ENCODE measurements at places on chromosomes 5 and 9. TPM values are rescaled to one million over a fixed set of nuclear protein-coding genes. Genes with fewer than 3 reads are reported as not detected.
A peak's percentile ranks its signal among the peaks of the same experiment; 100 is the strongest.

DNA sequence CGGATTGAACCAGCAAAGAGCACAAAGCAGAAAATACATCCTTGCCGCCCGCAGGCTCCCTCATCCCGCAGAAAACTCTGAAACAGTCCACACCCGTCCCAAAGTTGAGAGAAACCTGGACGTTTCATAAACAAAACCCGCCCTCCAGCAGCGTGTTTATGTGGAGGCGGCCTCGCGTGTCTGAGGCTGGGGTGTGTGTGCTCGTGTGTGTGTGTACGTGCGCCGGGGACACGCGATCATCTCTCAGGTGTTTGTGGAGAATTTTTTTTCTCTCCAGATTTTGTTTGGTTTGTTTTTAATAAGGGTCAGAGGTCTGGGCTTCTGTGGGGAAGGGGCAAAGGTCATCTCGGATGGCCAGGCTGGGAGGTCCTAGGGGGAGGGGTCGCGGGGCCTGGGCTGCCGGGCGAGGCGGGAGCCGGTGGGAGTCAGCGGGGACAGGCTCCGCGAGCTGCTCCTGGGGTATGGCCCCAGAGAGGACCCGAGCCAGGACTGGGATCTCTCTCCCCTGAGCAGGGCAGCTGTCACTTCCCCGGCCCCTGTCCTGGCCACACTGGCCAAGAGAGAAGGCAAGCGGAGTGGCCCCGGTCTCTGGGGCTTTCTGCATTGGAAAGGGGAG, 206.4 kb downstream of the C9orf50 start:
- peak; percentile 36 for DNase-seq

DNA sequence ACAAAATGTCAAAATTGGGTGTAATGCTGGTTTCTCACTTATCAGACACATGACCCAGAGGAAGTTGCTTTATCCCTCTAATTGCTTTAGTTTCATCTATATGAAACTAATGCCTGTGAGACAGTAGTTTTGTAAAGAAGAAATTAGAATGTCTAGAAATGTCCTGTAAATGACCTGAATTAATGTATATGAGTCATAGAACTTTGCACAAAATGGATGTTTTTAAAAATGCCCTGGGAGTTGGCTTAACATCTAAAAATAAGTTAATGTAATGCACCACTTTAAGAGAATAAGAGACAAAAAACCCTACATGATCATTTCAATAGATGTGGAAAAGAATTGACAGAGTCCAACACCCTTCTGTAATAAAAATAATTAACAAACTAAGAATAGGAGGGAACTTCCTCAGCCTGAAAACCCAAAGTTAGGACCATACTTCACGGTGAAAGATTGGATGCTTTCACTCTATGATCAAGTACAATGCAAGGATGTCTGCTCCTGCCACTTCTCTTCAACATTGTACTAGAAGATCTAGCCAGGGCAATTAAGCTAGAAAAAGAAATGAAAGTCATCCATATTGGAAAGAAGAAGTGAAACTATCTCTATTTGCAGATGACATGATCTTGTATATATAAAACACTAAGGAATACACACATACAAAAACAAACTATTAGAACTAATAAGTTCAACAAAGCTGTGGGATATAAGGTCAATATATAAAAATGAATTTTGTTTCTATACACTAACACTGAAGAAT, 117.9 kb downstream of the MELK start:
- no peak for DNase-seq

DNA sequence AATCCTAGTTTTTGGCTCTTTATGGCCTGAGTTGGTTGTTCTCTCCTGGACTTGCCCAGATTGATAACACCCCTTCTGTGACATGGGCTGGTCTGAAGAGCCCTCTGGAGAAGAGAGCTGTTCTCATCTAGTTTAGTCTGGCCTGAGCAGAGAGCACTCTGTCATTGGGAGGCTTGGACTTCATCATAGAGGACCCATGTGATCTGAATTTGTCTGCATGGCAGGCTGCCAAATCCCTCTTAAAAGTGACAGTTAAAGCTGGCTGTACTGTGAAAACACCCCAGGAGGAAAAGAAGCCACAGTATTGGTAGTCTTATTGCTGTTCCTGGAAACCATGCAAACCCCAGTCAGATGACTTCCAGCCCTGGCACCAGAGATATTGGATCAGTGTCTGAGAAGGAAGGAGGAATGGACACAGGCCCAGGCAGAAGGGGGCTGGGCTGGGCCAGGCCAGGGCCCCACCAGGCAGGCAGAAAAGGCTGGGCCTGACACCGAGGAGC, 3.7 kb upstream of the WDR31 start:
- peak; percentile 27 for DNase-seq

DNA sequence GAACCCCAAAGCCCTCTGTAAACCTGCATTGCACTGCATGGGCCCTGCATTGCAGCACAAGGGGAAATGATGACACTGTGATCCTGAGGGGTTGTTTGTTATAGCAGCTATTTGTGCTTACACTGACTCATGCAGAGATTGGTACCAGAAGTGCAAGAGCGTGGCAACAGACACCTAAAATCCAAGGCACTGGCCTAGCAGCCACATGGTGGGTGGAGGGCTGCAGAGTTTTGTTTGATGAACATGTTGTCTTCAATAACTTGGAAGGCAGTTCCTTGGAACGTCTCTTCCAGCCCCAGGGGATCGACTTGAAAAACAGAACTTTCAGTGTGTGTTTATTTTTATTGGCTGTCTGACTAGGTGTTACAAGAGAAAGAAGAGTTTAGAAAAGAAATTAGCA, 14.5 kb downstream of the FCN2 start:
- DNase-seq: no peak

DNA sequence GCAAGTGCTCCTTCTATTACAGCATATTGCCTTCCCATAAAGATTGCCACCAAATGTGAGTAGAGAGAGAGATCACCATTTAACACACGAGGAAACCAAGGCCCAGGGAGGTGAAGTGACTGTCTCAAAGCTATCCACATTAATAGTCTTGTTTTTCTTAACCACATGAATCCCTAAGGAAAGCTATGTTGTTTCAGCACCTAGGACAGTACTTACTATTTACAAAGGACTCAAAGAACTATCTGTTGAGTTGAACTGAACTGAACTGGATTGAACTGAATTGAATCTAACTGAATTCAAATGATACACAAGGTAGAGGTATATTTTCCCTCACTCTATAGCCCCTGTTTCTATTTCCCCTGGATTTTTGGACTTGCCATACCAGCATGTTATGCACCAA, 430.4 kb downstream of the CAAP1 start:
- DNase-seq: no peak

DNA sequence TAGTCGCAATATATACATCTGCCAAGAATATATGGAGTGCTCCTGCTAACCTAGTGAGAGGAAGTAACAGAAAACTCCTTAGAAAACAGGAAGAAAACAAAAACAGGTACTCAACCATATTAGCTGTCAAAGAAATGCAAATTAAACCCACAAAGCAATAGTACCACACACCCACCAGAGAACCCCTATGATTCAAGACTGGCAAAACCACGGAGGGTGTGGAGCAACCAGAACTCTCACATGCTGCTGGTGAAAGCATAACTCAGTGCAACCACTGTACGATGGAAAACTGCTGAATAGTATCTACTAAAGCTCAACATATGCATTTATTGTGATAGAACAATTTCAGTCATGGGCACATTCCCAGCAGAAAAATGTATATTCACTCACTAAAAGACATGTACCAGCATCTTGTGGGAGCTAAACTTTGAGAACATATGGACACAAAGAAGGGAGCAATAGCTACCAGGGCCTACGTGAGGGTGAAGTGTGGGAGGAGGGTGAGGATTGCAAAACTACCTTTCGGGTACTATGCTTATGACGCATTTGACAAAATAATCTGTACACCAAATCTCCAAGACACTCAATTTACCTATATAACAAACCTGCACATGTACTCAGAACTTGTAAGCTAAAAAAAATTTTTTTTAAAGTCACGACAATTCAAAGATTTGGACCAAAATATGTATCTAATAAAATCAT, 34.0 kb downstream of the PTPN3 start:
- DNase-seq: no peak

DNA sequence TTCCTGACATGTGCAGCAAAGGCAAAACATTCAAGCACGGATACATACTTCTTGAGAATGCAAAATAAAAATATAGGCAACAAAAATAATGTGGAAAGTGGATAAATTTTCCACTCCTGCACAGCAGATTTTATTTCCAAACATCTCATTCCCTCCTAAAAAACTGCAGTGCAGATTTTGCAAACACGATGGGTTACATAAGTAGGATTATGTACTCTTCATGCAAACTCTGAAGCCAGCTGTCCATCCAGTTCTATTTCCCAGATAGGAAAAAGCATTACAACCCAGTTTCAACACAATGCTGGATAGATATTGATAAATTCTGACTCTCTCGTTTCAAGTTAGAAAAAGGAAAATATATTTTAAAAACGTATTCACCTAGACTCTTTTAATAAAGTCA, 52.7 kb upstream of the CCNG1 start:
- no peak for DNase-seq

GRCh38 chr5:173672891-173673290, 56.4 kb upstream of the BOD1 start:
- no peak for DNase-seq

- no peak for DNase-seq
Observed at GRCh38 chr5:111997711-111998110, 240.7 kb upstream of the NREP start.

DNA sequence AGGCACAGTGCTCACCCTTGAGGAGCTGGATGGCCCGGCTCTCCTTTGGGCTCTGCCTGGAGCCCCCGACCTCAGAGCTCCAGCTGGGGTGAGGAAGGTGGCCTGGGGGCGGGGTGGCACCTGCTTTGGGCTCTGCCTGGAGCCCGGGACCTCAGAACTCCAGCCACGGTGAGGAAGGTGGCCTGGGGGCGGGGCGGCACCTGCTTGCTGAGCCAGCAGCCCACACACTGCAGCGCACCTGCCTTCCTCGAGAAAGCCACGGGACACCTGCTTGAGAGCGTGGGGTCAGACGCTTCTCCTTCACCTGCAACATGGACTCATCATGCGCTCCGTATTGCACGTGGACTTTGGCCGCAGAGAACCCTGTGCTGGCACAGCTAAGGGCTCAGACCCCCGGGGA, 51.8 kb downstream of the IRX2 start:
- DNase-seq: no peak

- peak; percentile 75 for DNase-seq
Observed at GRCh38 chr5:132272311-132273210, 15.1 kb downstream of the PDLIM4 start.

DNA sequence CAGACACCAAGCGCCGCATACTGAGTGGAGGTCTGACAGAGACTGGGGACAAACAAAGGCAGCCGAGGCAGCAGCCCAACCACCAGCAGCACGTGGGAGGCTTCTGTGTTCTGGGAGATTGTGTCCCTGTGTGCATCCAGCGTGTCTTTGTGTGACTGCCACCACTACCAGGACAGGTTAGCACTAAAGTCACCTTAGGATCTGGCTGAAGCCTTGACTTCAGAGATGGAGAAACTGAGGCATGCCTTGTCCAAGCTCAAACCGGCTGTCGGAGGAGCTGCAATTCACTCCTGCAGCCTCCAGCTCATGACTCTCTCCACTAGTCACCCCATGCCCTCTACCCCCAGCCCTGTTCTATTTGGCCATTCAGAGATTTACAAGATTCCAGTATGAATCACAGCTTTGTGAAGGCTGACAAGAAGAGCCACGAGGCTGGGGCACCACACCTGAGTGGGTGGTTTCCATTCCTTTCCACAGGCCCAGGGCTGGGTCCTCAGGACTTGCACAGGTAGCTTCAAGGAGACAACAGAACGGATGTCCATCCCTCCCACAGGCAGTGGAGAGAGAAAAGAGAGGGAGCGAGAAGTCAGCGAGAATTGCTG, 69.3 kb downstream of the SHB start:
- no peak for DNase-seq

DNA sequence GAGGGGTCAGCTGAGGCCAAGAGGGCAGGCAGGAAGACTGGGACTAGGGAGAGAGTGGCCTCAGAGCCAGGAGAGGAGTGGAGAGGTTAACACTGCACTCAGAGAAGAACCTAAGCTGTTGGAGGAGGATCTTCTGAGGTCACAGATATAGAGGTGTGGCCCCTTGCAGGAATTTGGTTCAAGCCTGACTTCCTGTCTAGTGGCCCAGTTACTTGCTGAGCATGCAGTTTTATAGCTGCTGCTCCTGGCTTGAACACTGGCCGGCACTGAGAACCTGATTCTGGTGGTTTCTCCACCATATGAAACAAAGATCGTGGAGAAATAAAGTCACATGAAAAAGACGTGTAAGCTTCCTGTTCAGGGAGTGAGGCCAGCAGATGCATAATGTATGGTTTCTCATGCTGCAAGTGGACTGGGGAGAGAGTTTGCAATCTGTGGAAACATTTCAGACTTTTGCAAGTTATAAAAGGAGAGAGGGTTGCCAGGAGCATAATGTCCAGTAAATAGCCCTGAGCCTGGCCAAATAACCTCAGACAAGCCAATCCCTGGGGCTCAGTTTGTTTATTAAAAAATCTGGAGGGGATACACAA, 82.6 kb downstream of the GALNT10 start:
- peak; percentile 31 for DNase-seq

DNA sequence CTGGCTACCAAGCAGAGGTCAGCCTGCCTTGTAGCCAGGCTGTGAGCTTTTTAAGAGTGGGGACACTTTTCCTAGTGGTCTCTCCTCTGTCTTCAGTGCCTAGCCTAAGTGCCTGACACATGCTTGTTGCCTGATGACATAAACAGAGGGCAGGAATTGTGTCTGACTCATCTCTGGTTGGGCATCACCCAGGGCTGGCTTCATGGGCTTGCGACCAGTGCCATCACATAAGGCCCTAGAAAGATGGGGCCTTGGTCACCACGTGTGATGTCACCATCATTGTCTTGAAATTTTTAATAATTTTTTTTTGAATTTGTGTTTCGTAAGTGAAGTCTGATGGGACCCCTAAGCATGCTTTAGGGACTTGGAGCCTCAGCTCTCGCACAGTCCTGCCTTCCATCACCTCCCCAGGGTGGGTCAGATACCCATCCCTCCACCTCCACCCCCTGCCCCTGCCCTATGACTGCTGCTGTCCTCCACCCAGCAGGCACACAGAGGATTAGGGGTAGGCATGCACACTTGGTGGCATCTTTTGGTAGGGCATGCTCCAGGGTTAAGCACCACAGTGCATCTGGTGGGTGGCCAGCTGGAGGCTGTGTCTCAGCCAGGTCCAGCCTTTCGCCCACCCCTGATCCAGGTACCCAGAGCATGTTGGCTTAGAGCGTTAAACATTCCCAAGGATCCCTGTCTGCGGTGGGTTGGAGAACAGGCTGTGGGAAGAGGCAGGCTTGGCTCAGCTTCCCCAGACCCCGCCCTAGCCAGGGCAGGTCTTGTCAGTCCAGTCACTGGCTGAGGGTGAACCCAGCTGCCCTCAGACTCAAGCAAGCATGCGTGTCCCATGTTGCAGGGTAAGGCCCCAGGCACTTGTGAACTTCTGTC, 80.1 kb upstream of the SH3PXD2B start:
- DNase-seq: no peak

GRCh38 chr5:61809651-61810050, 477.6 kb downstream of the ZSWIM6 start:
- no peak for DNase-seq

GAS1 gene
- total RNA-seq: 10.7 TPM

CCDC183 gene
- total RNA-seq: not detected

ZBED3 gene
- 3.4 TPM for total RNA-seq

ADGRV1 gene
- total RNA-seq: 0.83 TPM

CDH9 gene
- total RNA-seq: not detected

DAPK1 gene
- total RNA-seq: 4.1 TPM

FAT2 gene
- 0.02 TPM for total RNA-seq

All from psoas muscle (tissue), 8 donors.